Panc1 (cell line): ENCODE measurements at places on chromosomes 1 and 21.

DNA sequence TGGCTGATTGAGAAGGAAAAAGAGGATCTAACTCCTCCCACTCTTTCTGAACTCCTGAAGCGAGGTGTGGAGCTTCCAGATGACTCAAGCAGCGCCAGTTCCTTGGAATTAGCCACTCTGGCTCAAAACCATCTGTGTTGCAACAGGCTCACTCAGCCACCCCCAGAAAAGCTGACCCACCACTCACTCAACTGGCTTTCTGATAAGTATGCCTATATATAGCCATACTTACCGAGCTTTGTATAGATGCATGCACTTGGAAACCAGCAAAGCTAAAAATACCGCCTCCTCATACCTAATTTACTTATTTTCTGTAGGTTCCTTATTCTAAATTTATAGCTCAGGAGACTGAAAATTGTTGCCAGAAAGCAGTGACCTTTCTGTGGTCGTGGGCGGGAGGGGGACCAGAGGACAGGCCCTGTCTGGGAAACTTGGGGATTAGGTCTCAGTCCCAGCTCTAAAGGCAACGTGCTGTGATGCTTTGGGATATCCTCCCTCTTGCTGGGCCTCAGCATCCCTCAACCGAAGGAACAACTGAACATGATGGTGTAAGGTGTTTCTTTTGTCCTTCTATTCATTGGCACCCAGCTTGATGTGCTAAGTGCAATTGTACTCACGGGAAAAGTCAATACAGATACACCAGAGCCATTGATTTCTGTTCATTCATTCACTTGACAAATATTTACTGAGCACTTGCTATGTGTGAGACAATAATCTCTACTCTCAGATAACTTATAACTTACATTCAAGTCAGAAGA, 65.7 kb downstream of the NENF start:
- DNase-seq, result no peak

DNA sequence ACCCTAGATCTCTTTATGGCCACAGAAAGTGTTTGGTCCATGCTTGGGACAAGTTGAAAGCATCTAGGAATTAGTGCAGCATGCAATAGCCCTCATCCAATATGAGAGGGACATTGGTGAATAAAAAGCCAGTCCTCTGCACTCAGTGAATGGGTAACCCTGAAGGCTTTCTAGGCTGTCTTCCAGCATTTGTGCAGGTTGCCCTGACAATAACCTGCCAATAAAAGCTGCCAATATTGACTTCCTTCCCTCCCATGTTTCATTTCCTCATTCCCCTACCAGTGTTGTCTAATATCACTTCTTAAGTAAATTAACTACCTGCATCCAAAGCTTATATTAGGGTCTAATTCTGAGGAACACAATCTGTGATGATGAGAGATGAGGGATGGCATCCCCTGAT, 563.6 kb upstream of the NEGR1 start:
- no peak for DNase-seq

DNA sequence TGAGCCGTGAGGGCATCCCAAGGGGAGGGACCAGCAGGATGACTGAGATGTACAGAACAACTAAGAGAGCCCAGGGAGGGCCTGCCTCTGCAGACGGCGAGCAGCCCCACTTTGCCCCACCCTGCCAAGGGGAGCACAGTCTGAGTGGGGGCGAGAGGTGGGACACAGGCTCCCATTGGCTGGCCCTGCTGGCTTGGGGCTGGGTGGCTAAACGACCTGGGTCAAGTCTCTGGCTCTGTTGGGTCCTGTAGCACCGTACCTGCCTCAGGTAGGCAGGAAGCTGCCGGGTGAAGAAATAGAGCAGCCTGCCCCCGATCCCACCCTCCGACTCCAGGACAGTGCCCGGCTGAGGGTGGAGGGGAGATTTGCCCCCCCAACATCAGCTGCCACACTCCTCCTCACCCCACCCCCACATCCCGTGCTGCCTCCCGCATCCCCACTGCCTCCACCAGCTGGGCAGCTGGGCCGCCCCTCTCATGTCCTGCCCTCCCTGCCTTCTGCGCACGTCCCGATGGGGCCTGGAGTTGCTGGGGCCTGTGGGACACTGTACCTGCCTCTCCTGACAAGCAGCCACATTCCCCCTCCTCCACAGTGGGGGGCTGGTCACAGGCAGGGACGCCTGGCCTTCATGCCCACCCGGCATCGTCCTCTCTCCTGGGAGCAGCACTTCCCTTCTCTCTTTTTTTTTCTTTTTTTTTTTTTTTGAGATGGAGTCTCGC, 12.6 kb upstream of the PLEKHG5 start:
- DNase-seq, result no peak

DNA sequence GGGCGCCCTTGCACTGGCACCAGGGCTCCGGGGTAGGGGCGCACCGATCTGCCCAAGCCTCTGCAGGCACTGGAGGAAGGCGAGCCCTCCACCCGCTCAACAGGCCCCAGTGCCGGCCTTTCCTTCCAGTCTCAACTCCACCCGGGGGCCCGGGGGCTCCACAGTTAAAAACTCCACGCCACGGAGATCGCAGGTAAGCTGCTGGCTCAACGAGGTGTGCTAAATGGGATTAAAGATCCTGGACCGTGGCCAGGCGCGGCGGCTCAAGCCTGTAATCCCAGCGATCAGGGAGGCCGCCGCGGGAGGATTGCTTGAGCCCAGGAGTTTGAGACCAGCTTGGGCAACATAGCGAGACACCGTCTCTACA, 536 bp downstream of the HSF2BP start:
- no peak for DNase-seq
